ENCODE measurements at places on chromosomes 4 and X. TPM values are rescaled to one million over a fixed set of nuclear protein-coding genes. Genes with fewer than 3 reads are reported as not detected.
A peak's percentile ranks its signal among the peaks of the same experiment; 100 is the strongest.

DNA sequence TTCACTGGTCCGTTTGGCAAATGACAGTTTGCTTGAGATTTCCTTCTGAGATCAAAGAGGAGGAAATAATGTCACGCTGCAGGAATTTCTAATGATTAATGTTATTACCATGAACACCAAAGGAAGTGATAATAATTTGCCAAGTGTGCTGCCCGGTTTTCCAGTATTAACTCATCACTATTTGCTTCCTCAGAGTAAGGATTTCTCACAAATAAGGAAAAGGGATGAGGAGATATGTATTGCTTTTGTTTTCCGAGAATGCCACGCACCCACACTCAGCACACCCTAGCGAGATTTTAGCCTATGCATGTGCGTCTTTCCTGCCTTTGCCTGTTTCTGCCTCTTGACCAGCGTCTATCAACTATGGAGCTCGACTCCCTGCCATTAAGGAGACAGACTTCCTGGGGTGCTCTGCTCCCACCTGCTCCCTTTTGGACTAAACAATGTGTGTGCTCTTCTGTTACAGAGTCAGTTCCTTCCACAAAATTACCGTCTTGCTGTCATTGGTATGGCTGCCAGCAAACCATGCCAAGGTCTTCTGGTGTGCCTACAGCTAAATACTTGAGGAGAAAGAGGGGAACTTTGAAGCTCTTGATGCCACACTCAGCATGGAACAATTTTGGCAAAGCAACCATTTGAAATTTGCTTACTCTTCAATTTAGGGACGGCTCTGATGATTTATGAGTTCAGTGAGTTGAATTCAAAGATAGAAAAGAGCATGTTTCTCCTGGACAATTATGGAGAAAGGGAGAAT is 393.1 kb upstream of the ZFP42 start:
- H3K4me1 ChIP-seq, result no peaks in the 10 kb centered on the region
- no peak for DNase-seq
- no peak overlapping the region for H3K27ac ChIP-seq
- no peaks in the 10 kb centered on the region for H3K36me3 ChIP-seq

DNA sequence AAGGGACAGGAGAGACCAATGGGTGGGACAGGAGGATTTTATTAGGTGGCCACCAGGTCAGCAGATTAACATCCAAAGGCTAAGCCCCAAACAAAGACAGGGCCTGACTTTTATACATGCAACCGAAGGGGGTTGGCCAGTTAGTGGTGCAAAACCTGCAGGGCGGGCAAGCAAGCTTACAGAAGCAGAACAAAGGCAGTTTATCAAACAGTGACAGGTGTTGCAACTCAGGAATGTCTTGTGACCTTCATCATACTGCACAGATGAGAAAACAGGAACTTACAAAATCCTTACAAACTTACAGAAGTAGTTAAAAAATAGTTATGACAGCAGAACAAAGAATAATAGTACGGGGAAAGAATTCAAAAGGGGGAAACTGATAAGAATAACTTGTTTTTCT is 708.1 kb downstream of the GLUD2 start:
- H3K36me3 ChIP-seq, result no peaks in the 10 kb centered on the region
- no peaks in the 10 kb centered on the region for H3K27me3 ChIP-seq
- H3K4me1 ChIP-seq, result no peaks in the 10 kb centered on the region
- no peak overlapping the region for H3K4me3 ChIP-seq
- no peak for DNase-seq

DNA sequence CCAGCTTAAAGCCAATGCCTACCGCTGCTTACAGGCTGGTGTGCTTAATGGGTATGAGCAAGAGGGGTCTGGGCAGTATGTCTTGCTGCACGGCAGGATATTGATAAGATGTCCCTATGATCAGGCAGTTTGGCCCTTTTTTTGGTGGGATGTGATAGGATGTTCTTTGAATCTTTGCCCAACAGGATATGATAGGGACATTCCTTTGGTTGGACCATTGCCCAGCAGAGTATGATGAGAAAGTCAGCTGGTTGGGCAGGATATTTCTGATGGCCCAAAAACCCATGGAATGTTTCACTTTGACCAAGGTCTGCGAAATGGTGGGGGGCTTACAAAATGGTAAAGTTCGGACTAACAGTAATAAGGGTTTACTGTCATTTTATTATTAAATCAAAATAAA is 1060.6 kb downstream of the STIM2 start:
- H3K4me3 ChIP-seq, result no peak overlapping the region
- no peaks in the 10 kb centered on the region for H3K27me3 ChIP-seq
- H3K4me1 ChIP-seq, result no peaks in the 10 kb centered on the region
- DNase-seq, result no peak
- no peaks in the 10 kb centered on the region for H3K36me3 ChIP-seq
- H3K27ac ChIP-seq, result no peak overlapping the region

DNA sequence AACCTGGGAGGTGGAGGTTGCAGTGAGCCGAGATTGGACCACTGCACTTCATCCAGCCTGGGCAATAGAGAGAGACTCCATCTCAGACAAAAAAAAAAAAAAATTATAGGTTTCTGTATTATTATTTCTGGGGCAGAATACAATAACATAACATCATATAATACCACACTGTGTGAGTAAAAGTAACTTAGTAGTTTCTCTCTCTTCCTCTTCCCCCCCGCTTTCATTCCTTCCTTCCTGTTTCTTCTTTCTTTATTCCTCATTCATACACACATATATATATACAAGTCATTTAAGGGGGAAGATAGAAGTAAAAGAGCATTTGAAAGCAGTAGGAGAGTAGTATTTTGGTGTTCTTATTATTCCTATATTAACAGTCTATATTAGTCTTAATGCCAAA is 55.9 kb upstream of the FHDC1 start:
- peaks cover 2% of the 10 kb centered on the region for H3K36me3 ChIP-seq
- H3K4me3 ChIP-seq, result no peak overlapping the region
- DNase-seq, result no peak
- no peak overlapping the region for H3K27ac ChIP-seq
- no peaks in the 10 kb centered on the region for H3K27me3 ChIP-seq

DNA sequence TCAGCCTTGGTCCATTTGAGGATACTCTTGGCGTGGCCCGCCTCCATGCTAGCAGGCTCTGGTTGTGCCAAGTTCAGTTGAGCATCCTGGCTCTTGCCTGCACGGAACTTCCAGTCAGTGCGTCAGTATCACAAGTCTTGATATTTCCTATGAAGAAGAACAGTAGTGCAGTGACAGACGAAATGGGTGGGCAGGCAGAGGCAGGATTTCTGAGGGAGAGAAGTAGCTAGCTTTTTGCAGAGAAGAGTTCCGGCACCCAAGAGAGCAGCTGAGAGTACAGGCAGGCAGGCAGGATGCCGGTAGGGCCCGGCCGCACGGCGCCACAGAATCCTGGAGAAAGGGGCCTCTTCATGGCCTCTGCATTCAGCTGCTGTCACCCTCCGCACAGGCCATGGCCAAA is 56.1 kb upstream of the MSANTD1 start:
- no peaks in the 10 kb centered on the region for H3K27me3 ChIP-seq
- H3K4me3 ChIP-seq, result no peak overlapping the region
- peaks cover 19% of the 10 kb centered on the region for H3K36me3 ChIP-seq
- no peak for DNase-seq
- H3K27ac ChIP-seq, result peak overlapping the region; percentile 70

GRCh38 chrX:45769761-45770582 is 569.3 kb upstream of the DIPK2B start:
- H3K4me1 ChIP-seq, result peaks cover 20% of the 10 kb centered on the region
- H3K36me3 ChIP-seq, result no peaks in the 10 kb centered on the region
- H3K27me3 ChIP-seq, result no peaks in the 10 kb centered on the region

- H3K27ac ChIP-seq, result no peak overlapping the region
- no peaks in the 10 kb centered on the region for H3K27me3 ChIP-seq
- H3K4me3 ChIP-seq, result no peak overlapping the region
- H3K4me1 ChIP-seq, result no peaks in the 10 kb centered on the region
Measured at GRCh38 chr4:142585411-142585810, 260.7 kb downstream of the INPP4B start.

- DNase-seq, result no peak
- H3K4me3 ChIP-seq, result no peak overlapping the region
- peak overlapping the region; percentile 91 for H3K27ac ChIP-seq
- peaks cover 7% of the 10 kb centered on the region for H3K4me1 ChIP-seq
- H3K27me3 ChIP-seq, result no peaks in the 10 kb centered on the region
Measured at GRCh38 chrX:148381603-148382002, 118.8 kb upstream of the AFF2 start.

GRCh38 chrX:41720125-41720779 is 3.7 kb upstream of the GPR82 start:
- peak; percentile 32 for DNase-seq
- H3K4me1 ChIP-seq, result peaks cover 2% of the 10 kb centered on the region
- no peak overlapping the region for H3K4me3 ChIP-seq
- H3K36me3 ChIP-seq, result peaks cover 4% of the 10 kb centered on the region
- peak overlapping the region; percentile 41 for H3K27ac ChIP-seq

- no peaks in the 10 kb centered on the region for H3K27me3 ChIP-seq
- no peaks in the 10 kb centered on the region for H3K4me1 ChIP-seq
- no peak overlapping the region for H3K27ac ChIP-seq
- H3K4me3 ChIP-seq, result no peak overlapping the region
- DNase-seq, result no peak
- no peaks in the 10 kb centered on the region for H3K36me3 ChIP-seq
Measured at GRCh38 chr4:155505321-155505720, 128.6 kb upstream of the MAP9 start.

GRCh38 chrX:115966920-115967319 is 203.6 kb upstream of the AGTR2 start:
- DNase-seq, result no peak
- no peaks in the 10 kb centered on the region for H3K4me1 ChIP-seq
- H3K27ac ChIP-seq, result no peak overlapping the region
- H3K36me3 ChIP-seq, result no peaks in the 10 kb centered on the region
- no peak overlapping the region for H3K4me3 ChIP-seq

GRCh38 chr4:85812776-85813175 is 337.8 kb downstream of the ARHGAP24 start:
- no peak overlapping the region for H3K4me3 ChIP-seq
- no peaks in the 10 kb centered on the region for H3K27me3 ChIP-seq
- no peaks in the 10 kb centered on the region for H3K4me1 ChIP-seq
- DNase-seq, result no peak
- no peaks in the 10 kb centered on the region for H3K36me3 ChIP-seq

- H3K4me3 ChIP-seq, result no peak overlapping the region
- peaks cover 28% of the 10 kb centered on the region for H3K4me1 ChIP-seq
- peak; percentile 15 for DNase-seq
- no peaks in the 10 kb centered on the region for H3K36me3 ChIP-seq
- no peaks in the 10 kb centered on the region for H3K27me3 ChIP-seq
Measured at GRCh38 chrX:65601530-65602220, 65.8 kb upstream of the MSN start.

DNA sequence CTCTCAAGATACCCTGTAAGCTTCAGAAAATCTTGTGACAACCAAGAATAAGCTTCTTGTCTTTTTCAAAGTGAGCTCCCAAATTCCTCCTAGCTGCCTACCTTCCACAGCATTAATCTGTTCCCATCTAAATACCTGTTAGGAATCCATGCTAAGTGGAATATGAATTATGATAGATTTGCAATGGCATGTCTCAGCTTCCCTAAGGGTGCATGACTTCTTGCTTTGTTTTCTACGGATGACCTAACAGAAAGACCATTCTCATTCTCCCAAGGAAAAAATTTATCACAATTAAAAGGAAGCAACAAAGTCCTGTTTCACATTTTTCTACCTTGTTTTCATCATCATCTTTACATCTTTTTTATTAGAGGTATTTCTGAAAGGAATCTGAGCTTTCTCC is 532.7 kb downstream of the GRXCR1 start:
- no peaks in the 10 kb centered on the region for H3K4me1 ChIP-seq
- H3K27me3 ChIP-seq, result no peaks in the 10 kb centered on the region
- no peak for DNase-seq
- H3K27ac ChIP-seq, result no peak overlapping the region

DNA sequence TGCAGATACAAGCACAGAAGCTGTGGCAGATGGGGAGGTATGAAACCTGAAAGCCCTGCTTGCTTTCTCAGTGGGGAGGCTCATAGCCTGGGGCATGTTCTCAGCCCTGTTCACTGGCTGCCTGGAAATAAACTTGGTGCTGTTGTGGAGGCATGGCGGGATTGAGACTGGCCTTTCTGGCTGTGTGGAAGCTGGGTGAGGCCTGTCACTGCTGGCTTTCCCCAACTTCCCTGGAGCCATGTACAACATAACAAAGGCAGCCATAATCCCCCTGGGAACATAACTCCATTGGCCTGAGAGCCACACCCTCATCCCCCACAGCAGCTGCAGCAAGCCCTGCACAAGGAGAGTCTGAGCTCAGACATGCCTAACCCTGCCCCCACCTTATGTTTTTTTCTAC is 237.7 kb upstream of the TLL1 start:
- H3K27me3 ChIP-seq, result no peaks in the 10 kb centered on the region

DNA sequence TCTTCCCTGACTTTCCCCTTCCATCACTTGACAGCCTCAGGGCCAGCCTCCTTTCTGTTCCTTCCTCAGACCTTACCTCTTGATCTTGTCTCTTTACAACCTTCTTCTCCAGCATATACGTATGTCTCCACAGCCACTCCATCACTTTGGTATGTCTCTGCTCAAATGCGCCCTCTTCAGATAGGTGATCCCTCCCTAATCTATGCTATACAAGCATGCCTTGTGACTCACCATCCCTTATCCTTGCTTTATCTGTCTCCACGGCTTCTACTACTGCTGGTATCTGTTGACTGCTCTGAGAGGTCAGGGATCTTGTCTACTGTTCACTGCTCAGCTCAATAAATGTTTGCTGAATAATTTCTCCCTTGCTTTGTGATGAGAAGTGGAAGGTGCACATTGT is 9.0 kb downstream of the ARAP2 start:
- peaks cover 29% of the 10 kb centered on the region for H3K4me1 ChIP-seq
- no peak for DNase-seq
- H3K36me3 ChIP-seq, result no peaks in the 10 kb centered on the region

The IL13RA2 gene
- not detected for total RNA-seq

The REELD1 gene
- 2.0 TPM for total RNA-seq

The SH3TC1 gene
- 24.6 TPM for total RNA-seq

The GLUD2 gene
- not detected for total RNA-seq

The PASD1 gene
- total RNA-seq, result not detected

The SLIT2 gene
- total RNA-seq, result not detected

The FHDC1 gene
- 0.08 TPM for total RNA-seq

Data from T-cell (primary cell).